ENCODE measurements at places on chromosomes 7 and 10. TPM values are rescaled to one million over a fixed set of nuclear protein-coding genes. Genes with fewer than 3 reads are reported as not detected.

DNA sequence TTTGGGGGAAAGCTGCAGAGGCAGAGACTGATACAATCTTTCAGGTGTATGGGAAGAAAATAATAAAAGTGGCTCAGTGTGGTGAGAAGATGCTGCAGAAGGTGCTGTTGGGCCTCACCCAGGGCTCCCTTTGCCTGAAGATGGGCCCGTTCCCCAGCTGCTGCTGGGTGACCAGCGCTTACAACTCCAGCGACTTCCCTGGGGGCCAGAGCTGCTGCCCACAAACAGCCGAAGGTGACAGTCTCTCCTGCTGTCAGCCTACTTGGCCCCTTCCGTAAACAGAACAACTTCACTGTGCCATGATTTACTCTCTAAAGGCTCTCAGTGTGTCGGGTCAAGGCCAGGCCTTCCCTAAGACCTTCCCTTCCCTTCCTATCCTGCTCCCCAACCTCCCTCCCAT lies 93.6 kb upstream of the PCBD1 start:
- H3K27me3 ChIP-seq = no peaks in the 10 kb centered on the region
- no peak overlapping the region for H3K27ac ChIP-seq
- DNase-seq = no peak
- H3K4me1 ChIP-seq = no peaks in the 10 kb centered on the region
- no peaks in the 10 kb centered on the region for H3K36me3 ChIP-seq

GRCh38 chr7:27155816-27156507 lies 513 bp downstream of the HOXA7 start:
- H3K27ac ChIP-seq = peak overlapping the region; percentile 74
- no peak for DNase-seq
- peaks cover 51% of the 10 kb centered on the region for H3K4me1 ChIP-seq
- H3K27me3 ChIP-seq = no peaks in the 10 kb centered on the region

GRCh38 chr10:100877461-100877850 lies 35.3 kb upstream of the SLF2 start:
- H3K27me3 ChIP-seq = no peaks in the 10 kb centered on the region
- no peaks in the 10 kb centered on the region for H3K36me3 ChIP-seq
- no peak overlapping the region for H3K4me3 ChIP-seq
- no peak for DNase-seq

GRCh38 chr10:76302481-76302880 lies 871.1 kb downstream of the LRMDA start:
- H3K4me1 ChIP-seq = no peaks in the 10 kb centered on the region
- H3K36me3 ChIP-seq = no peaks in the 10 kb centered on the region
- no peak overlapping the region for H3K4me3 ChIP-seq
- H3K27me3 ChIP-seq = no peaks in the 10 kb centered on the region
- no peak overlapping the region for H3K27ac ChIP-seq

DNA sequence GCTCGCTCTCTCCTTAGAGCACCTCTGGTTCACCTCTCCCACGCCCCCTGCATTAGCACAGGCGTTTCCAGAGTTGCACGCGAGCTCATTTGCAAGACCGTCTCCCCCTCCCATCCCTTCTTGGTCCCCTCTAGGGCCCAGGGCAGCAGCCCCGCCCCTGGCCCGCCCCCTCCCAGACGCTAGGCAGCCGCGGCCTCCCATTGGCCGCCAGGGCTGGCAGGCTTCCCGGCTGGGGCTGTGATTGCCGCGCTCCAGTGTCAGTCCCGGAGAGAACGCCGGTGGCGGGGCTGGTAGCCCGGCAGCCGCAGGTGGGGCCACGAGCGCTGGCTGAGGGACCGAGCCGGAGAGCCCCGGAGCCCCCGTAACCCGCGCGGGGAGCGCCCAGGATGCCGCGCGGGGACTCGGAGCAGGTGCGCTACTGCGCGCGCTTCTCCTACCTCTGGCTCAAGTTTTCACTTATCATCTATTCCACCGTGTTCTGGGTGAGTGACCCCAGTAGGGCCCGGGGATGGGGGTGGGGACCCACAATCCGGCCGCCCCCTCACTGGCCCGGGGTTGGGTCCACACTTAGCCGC lies at the start of gene TSPAN15:
TSPAN15 (plus strand) TSS at position 257 of the 575 bp plus-strand sequence; CDS start at position 387, 130 bp downstream.
- H3K4me3 ChIP-seq = peak within 1 kb of the TSS; percentile 76
- H3K27me3 ChIP-seq = no peaks in the 10 kb centered on the region
- H3K36me3 ChIP-seq = no peaks in the 10 kb centered on the region
- peak within 1 kb of the TSS; percentile 53 for H3K27ac ChIP-seq

DNA sequence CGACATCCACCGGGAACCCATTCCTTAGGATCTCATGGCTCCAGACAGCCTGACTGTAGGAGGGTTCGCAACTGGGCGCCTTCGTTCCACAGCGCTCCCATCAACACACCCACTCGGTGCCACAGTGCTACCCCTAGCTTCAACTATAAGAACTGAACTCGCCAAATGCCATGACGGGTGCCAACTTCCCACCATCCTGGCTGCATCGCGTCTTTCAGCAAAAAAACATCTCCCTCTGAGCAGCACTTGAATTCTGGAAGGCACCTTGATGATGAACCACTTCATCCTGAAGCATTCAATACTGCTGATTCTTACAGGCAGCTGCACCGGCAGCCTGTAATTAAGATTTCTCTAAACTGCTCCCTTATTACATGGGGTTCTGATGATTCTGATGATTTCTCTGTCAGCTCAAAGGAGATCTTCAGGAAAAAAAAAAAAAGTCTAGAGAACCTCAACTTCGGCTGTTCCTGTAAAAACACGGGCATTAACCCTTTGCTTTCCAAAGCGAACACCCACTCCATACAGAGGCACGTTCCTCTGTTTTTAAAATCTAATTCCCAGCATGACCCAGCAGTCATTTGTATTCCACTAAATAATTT lies 1.3 kb downstream of the CYTH3 start:
- H3K27me3 ChIP-seq = no peaks in the 10 kb centered on the region
- H3K4me3 ChIP-seq = peak overlapping the region; percentile 95
- peaks cover 26% of the 10 kb centered on the region for H3K4me1 ChIP-seq

GRCh38 chr10:95266674-95267095 lies 24.1 kb downstream of the PDLIM1 start:
- no peaks in the 10 kb centered on the region for H3K27me3 ChIP-seq
- peak overlapping the region; percentile 77 for H3K27ac ChIP-seq
- peak; percentile 34 for DNase-seq

DNA sequence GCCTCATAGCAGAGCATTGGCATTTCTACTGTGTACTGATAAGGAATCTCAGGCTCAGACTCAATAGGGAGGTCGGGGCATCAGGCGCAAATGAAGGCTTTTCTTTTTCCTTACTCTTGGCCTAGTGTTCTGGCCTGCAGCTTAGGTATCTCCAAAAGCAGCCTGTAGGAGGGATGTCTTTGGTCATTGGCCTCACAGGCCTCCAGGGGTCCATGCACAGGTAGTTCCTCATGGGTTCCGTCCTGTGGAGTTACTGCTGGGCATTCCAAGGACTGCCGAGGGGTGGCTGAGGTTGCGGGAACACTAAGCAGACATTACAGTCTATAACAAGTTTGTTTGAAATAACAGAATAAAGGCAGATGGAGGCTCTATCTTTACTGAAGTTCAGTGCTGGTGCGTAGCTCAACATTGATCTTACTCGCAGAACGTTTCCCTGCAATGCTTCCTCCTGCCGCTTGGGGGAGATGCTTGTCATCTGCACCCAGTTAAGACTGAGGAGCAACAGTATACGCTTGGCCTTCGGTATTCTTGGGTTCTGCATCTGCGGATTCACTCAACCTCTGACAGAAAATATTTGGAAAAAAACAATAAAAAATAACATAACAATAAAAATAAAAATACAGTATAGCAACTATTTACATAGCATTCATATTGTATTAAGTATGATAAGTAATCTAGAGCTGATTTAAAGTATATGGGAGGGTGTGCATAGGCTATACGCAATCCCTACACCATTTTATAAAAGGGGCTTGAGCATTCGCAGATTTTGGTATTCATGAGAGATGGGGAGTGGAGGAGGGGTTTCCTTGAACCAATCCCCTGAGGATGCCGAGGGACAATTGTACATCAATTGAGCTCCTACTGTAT lies 58.9 kb downstream of the SH2D4B start:
- no peaks in the 10 kb centered on the region for H3K27me3 ChIP-seq
- no peak for DNase-seq
- no peaks in the 10 kb centered on the region for H3K4me1 ChIP-seq
- no peak overlapping the region for H3K4me3 ChIP-seq
- no peak overlapping the region for H3K27ac ChIP-seq

Gene LGI1
- 0.74 TPM for total RNA-seq

Gene FAM200A
- total RNA-seq = 3.4 TPM

- no peak overlapping the region for H3K27ac ChIP-seq
- H3K4me1 ChIP-seq = peaks cover 5% of the 10 kb centered on the region
- no peak overlapping the region for H3K4me3 ChIP-seq
- H3K36me3 ChIP-seq = no peaks in the 10 kb centered on the region
- H3K27me3 ChIP-seq = no peaks in the 10 kb centered on the region
Observed at GRCh38 chr7:25619381-25619780, 391.1 kb upstream of the NPVF start.

- no peak for DNase-seq
- no peak overlapping the region for H3K27ac ChIP-seq
- H3K27me3 ChIP-seq = no peaks in the 10 kb centered on the region
- no peak overlapping the region for H3K4me3 ChIP-seq
Observed at GRCh38 chr10:66006411-66006810, 919.4 kb upstream of the LRRTM3 start.

Gene NAT16
- total RNA-seq = not detected

DNA sequence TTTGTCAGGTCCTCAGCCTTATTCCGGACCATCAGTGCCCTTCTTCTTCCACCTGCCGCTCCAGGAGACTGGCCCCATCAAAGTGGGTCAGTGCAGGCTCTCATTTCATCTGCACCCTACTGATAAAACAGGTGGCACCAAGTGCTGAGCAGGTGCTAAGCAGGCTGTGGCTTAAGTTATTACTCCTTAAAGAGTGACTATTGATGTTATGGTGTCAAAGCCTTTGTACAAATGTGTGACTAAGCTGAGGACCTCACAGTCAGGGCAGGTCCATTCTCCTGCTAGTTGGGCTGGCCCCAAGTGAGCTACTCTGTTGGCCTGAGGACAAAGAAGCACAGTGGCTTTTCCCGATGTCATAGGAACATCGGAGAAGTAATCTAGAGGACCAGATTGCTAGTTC lies 11.2 kb upstream of the CALD1 start:
- H3K36me3 ChIP-seq = no peaks in the 10 kb centered on the region
- DNase-seq = no peak
- no peaks in the 10 kb centered on the region for H3K27me3 ChIP-seq
- peak overlapping the region; percentile 63 for H3K27ac ChIP-seq
- no peaks in the 10 kb centered on the region for H3K4me1 ChIP-seq
- no peak overlapping the region for H3K4me3 ChIP-seq

DNA sequence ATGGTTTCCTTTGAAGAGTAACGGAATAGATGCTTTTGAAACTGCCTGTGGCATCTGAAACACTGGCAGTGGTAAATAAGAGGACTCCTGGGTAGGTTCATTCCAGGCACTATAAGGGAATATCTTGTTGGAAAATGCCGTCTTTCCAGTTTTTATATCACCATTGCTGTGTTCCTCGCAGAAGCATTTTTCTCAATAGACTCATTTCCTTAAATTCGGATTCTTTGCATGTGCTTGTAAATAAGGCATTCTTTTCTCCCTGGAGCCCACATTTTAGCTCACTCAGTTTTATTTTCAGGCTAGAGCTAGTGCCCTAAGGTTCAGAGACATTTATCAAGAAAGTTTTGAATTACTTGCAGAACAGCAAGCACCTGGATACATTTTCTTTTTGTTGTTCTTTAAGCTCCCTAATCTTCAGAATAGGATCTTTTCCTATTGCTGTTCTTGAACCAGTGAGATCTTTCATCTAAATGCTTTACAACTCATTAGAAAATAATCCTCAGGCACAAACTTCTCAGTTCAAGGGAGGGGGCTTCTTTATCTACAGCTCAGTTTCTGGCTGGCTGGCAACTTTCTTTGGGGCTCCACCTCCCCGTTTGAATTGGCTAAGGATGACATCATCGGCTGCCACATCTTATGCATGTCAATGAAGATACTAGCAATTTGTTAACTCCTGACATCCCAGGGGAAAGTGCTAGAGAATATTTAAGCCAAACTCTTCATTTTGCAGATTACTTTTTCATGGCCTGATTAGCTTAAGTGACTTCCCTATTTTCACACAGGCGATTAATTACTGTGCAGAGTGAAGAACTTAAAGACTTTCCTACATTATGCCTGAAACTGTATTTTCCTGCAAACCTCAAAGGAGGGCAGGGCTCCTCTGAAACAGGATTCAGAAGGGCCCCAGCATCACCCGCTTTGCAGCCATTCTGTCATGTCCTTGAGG lies 133.7 kb upstream of the RSU1 start:
- peaks cover 9% of the 10 kb centered on the region for H3K4me1 ChIP-seq
- DNase-seq = no peak
- H3K4me3 ChIP-seq = no peak overlapping the region
- H3K27me3 ChIP-seq = no peaks in the 10 kb centered on the region

- no peaks in the 10 kb centered on the region for H3K36me3 ChIP-seq
- H3K4me3 ChIP-seq = no peak overlapping the region
- H3K4me1 ChIP-seq = no peaks in the 10 kb centered on the region
- no peak overlapping the region for H3K27ac ChIP-seq
- peak; percentile 56 for DNase-seq
- H3K27me3 ChIP-seq = no peaks in the 10 kb centered on the region
Observed at GRCh38 chr7:135768064-135768463, 19.5 kb upstream of the FAM180A start.

Measured in vagina (tissue), 2 donors.